ENCODE measurements at places on chromosomes 6 and 20. TPM values are rescaled to one million over a fixed set of nuclear protein-coding genes. Genes with fewer than 3 reads are reported as not detected.

- peak; percentile 19 for ATAC-seq
Observed at GRCh38 chr6:125192610-125192930, 39.0 kb downstream of the TPD52L1 start.

GRCh38 chr6:2684103-2684749, 66.5 kb downstream of the MYLK4 start:
- no peak for ATAC-seq

GRCh38 chr6:6384520-6384919, 64.1 kb upstream of the F13A1 start:
- no peak for ATAC-seq

DNA sequence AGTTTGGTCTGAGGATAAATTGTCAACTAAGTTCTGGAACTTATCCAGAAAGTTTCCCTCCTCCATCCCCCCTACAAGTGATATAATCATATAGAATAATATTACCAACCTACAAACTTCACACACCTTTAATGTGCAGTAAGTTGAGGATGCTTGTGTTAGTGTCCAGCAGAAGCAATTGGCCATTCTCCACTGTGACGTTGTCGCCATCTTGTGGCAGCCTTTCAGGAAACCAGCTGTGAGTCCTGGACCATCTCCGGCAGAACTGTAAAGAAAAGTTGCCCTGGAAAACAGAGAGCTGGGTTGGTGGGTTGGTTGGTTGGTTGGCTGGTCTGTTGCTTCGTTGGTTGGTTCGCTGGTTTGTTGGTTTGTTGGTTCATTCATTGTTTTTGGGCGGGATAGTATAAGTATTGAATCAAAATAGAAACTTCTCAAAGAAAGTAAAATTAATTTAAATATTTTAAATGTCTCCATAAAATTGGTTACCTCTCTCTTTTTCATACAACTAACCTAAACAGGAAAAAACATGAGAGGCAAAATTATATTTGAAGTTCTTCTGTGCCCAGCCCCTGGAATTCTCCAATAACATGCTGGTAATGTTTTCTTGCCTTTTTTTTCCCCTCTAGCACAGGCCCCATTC, 127.5 kb downstream of the PKHD1 start:
- ATAC-seq: peak; percentile 37

DNA sequence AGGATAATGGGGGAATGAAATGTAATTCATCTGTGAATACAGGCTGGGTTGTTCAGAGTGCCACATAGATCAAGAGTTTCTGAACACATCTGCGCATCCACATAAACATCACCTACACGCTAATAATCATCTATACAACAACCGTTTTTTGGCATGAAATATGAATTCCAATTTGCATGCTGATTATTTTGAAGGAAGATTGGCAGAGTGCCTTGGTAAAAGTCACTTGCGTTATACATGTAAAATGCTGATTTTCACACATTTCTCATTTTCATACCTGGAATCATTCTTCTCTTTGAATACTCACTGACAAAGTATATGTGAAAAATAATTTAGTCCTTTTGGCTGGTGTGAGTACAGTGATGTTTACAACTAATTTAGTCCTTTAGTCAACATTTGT, 17.7 kb downstream of the COL9A1 start:
- no peak for ATAC-seq

- ATAC-seq: no peak
Observed at GRCh38 chr6:43860285-43860684, 90.3 kb downstream of the VEGFA start.

- no peak for ATAC-seq
Observed at GRCh38 chr20:38031957-38032356, 1.3 kb downstream of the TTI1 start.

- ATAC-seq: peak; percentile 57
Observed at GRCh38 chr20:50111120-50111828, 1.7 kb downstream of the UBE2V1 start.

DNA sequence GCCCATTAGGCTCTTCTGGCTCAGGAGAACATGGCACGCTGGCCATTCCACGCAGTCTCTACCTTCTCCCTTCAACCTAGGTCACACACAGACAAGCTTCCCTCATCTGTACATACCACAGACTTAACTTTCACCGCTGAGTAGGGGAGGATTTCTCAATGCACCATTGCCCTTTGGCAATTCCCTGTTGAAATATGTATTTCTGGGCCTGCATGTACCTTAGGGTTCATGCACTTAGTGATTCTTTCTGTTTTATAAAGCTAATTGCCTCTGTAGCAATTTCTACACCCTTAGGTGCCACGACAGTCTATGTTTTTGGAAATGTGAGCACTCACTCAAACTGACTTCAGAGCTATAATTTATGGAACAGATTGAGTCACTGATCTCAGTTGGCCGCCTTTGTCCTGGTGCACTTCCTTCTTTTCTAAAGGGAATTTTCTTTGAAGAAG, 253.8 kb upstream of the PRDM1 start:
- no peak for ATAC-seq

DNA sequence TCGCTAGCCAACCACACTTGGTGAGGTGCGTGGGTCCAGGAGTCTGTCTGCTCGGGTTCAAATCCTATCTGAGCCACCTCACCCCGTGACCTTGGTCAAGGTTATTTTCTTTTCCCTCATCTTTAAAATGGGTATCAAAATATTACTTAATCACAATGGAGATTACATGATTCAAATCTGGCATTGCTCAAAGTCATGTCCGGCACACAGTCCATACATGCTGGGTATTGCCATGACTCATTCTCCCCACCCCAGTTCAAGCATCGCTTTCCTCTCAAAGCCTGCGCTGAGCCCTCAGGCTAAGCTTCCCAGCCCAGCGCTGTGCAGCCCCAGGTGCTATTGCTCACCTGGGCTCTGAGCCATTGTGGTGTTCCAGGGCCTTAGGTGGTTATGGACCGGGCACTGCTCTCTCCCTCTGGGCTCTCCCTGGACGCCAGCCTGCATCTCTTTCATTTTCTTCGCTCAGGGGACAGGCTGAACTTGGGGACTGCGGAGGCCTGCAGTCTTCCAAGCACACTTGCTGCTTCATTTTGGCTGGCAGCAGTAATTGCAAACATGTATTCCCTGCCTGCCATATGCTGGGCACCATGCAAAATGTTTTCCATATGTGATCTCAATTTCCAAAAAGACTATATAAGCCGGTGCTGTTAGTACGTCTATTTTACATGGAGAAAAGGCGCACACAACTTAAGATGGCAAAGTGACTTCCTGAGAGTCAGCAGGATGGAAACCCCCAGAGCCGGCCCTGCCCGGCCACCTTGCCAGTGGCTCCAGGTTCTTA, 27.3 kb downstream of the WRNIP1 start:
- ATAC-seq: no peak

- ATAC-seq: no peak
Observed at GRCh38 chr6:5091210-5092069, 6.3 kb downstream of the PPP1R3G start.

DNA sequence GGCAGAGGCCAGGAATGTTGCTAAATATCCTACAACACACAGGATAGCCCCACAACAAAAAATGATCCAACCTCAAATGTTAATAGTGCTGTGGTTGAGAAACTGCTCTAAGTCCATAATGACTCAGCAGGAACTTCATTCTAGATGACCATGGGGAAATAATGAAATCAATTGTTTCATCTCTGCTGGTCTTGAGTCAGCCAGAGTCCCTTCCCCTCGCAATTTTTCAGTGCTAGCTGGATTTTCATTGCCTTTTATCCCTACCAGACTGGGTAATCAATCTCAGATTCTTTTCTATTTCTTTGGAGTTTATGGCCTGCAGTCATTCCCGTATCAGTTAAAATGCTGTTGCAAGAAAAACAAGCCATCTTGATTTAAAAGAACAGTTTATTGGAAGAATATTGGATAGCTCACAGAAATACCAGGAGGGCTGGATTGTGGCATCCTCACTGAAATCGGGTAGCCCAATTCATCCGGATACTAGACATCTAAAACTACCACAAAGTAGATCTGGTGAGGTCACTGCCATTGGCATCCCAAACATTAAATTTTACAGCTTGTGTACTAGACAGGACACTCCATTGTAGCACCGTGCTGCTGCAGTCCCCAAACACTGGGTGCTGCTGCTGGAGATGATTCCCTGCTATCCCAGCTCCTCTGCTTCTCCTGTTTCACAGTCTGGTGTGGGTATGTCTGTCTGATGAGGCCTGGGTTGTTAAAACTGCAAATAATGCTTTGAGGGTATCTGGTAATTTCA, 30.3 kb upstream of the POPDC3 start:
- ATAC-seq: no peak

GRCh38 chr20:51735728-51736600, 32.2 kb downstream of the ATP9A start:
- ATAC-seq: no peak

DNA sequence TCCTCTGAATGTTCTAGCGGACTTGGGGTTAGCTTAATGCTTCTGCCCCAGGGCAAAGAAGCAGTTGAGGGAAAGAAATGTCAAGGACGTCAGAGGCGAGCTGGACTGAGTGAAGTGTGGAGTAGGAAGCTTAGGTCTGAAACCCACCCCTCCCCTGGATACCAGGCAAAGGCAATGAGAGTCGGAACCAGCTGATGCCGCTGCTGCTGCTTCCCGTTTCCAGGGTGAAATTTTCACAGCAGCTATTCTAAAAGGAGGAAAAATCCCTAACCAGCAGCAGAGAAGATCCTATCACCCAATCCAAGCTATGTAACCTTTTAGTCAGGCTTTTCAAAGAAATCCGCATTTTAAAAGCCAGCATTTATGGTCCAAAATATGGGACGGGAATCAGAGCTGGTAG, 564.3 kb downstream of the LMBRD1 start:
- no peak for ATAC-seq

- ATAC-seq: no peak
Observed at GRCh38 chr6:90364286-90364685, 67.6 kb upstream of the BACH2 start.

DNA sequence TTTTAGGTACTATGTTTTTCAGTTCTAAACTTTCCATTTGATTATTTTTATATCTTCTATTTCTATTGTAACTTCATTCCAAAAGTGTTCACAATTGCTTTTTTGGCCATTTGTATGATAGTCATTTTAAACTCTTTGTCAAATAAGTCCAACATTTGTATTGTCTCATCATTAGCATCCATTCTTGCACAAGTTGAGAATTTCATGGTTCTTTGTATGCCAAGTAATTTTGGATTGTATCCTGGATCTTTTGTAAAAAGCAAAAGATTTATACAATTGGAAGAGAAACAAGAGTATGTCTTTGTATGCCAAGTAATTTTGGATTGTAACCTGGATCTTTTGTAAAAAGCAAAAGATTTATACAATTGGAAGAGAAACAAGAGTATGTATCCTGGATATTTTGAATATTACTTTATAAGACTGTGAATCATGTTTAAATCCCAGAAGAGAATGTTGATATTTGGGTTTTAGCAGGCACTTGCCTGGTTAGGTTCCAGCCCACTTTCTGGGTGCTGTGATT, 36.9 kb upstream of the NT5E start:
- no peak for ATAC-seq

GRCh38 chr6:51062166-51062722, 243.6 kb downstream of the TFAP2B start:
- ATAC-seq: no peak

DNA sequence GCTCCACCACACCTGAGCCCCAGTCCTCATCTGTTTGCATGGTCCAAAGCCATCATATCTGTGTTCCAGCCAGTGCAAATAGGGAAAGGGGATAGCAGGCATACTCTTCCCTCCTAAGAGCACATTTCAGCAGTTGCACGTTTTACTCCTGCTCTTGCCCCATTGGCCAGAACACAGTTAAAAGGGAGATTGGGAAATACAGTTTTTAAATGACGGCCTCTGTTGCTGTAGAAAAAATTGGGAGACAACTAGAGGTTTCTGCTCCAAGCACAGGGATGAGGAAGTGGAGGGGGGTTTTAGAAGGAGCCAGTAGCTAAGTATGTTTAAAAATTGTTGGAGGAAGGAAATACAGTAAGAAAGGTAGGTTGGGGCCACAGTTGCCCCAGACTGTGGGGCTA, 14.6 kb upstream of the STK35 start:
- ATAC-seq: no peak

GRCh38 chr6:124960757-124961463, 1.3 kb upstream of the RNF217 start:
- no peak for ATAC-seq

- no peak for ATAC-seq
Observed at GRCh38 chr20:9578594-9578993, 64.2 kb downstream of the LAMP5 start.

DNA sequence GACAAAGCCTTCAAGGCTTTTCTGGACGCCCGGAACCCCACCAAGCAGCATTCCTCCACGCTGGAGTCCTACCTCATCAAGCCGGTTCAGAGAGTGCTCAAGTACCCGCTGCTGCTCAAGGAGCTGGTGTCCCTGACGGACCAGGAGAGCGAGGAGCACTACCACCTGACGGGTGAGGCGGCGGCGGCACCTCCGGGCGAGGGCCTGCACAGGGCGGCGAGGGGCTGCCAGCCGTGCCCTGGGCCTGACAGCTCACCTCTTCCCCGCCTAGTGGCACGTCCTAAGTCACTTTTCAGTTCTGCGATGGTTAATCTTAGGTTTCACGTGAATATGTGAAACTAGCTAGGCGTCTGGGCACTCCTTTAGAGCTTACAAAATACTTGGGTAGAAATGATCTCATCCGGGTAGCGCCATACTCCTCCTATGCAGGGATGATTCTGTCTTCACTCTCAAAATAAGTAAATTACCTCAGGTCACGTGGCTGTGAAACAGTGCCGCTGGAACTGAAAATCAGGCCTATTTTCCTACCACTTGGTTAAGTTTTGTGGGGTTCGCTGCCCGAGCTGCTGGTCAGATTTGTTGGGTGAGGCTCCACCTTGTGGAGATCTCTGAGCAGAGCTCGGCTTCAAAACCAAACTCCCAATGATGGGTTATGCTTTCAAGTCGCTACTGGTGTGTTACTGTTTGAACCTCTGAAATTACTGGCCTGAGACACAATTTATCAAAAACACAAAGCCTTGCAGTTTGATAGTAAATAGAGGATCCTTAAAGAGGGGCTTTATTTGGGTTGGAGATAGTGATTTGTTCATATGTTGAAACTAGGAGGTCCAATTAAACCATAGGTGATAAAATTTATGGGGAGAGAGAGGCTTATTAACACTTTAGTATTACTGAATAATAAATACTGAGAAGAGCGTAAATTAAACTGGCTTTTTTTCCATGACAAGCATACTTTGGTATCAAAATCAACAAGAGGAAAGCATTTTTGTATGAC, 15.5 kb upstream of the CLDN20 start:
- peak; percentile 51 for ATAC-seq

DNA sequence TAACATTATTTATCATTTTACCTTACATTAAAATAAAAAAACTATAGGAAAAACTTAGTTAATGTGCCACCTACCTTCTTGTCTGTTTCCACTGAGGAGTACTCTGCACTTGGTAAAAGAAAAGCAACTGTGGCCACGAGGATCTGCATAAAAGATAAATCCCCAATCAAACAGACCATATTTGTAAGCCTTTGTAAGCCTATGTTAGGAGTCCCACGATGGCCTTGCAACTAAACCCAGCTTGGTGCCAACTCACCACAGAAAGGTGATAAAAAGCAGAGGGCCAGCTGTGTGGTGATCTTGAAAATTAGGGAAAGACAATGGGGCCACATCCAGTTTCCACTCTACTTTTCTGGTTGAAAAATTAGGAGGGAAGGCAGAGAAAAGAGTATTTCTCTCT, 156.9 kb downstream of the INSM1 start:
- ATAC-seq: no peak

ACAT2 gene
- total RNA-seq: 90.3 TPM

MOCS1 gene
- 0.65 TPM for total RNA-seq

MATN4 gene
- 0.11 TPM for total RNA-seq

PNLDC1 gene
- 0.82 TPM for total RNA-seq

EPB41L1 gene
- 1.0 TPM for total RNA-seq

FAM110A gene
- total RNA-seq: 17.4 TPM

CHRNA4 gene
- total RNA-seq: not detected

LAMA4 gene
- total RNA-seq: not detected

DEFB110 gene
- not detected for total RNA-seq

NKAIN2 gene
- not detected for total RNA-seq
